ENCODE measurements at places on chromosomes 16 and 17. TPM values are rescaled to one million over a fixed set of nuclear protein-coding genes. Genes with fewer than 3 reads are reported as not detected.

DNA sequence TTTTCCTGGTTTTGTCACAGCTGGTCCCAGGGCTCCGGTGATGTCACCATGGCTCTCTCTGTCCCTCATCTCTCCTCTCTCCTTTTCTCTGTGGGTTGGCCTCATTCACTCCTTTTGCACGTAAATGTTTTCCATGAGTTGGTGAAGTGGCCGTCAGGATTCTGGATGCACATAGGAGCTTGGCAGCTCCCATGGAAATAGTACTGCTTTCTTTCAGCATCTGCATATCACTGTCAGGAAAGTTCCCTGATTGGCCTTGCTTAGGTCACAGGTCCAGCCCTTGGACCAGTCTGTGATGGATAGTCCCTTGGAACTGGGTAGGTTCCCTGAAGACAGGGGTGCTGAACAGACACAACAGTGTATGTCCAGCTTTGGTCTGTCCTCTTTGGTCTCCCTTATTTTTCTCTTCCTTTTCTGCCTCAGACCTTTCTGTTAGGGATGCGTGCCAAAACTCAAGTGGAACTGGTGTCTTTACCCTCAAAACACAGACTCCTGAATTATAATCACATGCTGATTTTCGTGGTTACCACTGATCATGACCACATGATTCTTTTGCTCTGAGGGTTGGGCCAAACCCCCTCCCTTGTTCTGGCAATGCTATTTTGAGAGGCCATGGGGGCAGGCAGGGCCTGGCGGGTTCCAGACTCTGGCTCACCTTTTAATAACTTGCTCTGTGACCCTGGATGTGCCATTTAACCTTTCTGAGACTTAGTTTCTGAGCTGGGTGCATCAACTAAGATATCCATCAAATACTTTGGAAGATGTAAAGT is 99.0 kb downstream of the MSI2 start:
- DNase-seq = no peak

DNA sequence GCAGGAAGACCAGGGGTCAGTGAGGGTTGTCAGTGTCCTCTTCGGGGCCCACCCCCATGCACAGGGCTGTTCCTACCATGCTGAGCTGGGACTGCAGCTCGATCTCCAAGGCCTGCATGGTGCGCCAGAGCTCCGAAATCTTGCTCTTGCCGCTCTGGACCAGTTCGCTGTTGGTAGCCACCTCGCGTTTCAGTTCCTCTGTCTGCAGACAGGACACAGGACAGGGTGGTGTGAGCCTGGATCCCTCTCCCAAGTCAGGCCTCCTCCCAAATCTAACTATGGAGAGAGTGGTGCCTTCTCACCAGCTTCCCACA is 90.9 kb downstream of the GOSR1 start:
- no peak for DNase-seq

GRCh38 chr16:56538331-56538730 is 18.5 kb upstream of the BBS2 start:
- no peak for DNase-seq

DNA sequence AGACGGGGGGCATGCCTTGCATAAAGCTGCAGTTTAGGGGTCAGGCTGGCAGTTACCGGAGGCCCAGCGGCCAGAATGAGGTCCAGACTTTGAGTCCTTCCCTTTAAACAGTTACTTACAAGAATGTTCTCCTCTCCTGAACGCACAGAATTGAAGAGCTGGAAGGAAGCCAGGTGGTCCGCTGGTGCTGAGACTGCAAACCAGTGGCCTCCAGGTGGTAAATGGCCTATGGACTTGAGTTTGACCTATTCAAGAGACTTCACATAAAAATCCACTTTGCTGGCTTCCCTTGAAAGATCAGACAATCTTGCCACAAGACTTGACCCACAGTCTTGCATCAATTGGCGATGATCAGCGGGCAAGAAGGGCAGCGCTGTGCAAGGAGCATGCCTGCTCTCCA is 14.7 kb upstream of the SEZ6 start:
- DNase-seq = no peak

- no peak for DNase-seq
Observed at GRCh38 chr17:28841901-28842281, 699 bp downstream of the FAM222B start.

DNA sequence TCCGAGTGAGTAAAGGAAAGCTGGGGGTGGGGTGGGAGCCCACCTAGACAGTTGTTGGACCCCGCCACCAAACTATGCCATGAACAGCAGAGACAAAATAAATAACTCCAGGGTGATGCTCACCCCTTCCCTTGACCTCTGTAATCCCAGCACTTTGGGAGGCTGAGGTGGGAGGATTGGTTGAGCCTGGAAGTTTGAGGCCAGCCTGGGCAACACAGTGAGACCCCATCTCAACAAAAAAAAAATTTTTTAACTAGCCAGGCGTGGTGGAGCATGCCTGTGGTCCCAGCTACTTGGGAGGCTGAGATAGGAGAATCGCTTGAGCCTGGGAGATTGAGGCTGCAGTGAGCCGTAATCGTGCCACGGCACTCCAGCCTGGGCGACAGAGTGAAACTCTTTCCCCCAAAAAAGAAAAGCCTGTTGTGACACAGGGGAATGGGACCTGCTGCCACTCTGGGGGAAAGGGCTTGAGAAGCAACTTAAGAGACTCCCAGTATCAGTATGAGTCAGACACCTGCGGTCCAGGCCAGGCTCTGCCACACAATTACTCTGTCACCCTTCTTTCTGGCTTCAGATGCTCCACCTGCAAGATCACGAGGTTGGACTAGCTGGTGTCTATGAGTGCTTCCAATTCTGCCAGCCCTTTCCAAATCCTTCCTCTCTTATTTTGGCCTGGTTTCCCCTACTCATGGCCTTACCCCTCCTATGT is 5.0 kb downstream of the SGCA start:
- DNase-seq = no peak

The MT3 gene
- not detected for total RNA-seq

All from right atrium auricular region (tissue), 2 donors.